ENCODE measurements at places on chromosomes 4 and X.
A peak's percentile ranks its signal among the peaks of the same experiment; 100 is the strongest.

DNA sequence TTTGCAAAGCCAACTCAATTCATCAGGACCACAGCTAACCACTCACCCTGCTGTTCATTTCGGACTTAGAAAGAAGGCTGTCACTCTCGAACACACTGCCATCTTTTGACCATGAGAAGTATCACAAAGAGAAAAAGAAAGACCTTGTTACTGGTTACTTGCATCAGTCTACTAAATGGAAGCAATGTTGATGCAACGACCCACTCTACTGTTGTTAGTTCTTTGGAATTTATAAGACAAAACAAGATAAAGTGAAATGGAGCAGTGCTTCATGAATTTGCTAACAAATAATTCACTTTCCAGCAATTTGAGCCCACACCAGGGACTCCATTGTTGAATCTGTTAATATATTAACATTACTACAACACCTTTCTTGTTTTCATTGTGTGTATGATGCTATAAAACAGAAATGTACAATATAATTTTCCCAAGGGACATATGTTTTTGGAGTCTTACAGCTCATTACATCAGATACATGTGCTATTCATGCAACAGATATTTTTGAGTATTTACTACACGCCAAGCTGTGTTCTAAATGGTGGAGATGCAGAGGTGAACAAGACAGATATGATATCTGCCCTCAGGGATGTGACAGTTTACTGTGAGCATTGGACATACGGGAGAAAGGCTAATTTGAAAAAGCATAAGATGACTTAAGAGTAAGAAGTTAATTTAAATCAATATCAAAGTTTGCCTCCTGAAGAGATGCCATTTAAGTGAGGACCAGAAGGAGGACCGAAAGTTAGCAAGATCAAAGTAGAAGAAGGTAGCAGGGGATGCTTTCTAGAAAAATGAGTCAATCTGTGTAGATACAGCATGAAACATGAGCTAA lies 87.2 kb downstream of the AREG start:
- DNase-seq: peak; percentile 25

GRCh38 chrX:47900833-47901232 lies 64.1 kb downstream of the ZNF81 start:
- DNase-seq: no peak

GRCh38 chr4:62627671-62628070 lies 1427.5 kb downstream of the ADGRL3 start:
- DNase-seq: no peak

DNA sequence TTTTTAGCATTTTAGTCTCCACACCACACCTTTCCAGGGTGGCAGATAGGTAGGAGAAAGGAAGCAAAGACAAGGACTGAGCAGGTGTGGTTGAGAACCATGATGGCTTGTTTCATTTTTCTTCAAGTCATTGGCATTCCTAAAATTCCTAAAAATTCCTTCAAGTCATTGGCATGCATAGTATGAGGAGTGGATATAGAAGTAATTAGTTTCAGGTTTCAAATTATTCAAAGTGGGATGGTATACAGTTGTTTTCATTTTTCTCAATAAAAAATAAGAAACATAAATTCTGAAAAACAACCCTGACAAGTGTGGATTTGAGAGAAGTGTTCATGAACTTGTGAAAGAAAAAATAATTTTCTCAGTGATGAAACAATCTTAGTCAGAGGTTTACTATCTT lies 22.3 kb upstream of the HERC3 start:
- DNase-seq: no peak

DNA sequence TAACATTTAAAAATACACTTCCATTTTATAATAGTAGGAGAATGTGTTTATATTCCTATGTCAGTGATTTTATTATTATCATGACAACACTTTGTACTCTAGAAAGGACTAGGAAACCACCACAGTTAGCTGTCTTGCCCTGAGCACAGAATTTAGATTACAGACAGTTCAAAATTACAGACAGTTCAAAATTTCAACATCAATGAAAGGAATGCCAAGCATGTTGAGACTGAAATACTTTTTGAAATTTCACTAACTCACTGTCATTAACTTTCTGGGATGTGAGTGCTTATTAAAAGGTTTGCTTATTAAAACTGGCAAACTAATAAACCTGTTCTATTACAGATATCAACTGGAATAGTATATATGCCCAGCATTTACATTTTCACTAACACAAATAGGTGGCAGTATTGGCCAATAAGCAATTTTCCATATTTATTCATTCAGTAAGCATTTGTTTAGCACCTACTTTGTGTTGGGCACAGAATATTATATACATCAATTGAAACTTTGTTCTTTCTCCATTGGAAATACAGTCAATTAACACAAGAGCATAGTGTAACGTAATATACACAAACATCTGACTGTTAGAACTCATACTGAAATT lies 179.4 kb downstream of the FBXW7 start:
- peak; percentile 34 for DNase-seq

DNA sequence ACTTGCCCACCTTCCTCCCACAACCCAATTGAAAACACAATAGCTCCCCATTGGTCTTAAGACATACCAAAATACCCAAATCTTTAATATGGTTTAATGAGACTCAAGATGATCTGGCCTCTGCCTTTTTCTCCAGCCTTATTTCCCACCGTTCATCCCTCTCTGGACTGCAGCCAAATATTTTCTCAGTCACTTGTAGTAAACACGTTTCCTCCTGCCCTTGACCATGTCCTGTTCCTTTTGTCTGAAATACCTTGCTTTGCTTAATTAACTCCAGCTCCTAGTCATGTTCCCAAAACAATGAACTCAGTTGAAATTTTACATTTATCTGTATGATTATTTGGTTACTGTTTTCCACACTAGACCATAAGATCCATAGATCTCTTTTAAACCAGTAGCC lies 8.4 kb upstream of the NUP54 start:
- DNase-seq: no peak

DNA sequence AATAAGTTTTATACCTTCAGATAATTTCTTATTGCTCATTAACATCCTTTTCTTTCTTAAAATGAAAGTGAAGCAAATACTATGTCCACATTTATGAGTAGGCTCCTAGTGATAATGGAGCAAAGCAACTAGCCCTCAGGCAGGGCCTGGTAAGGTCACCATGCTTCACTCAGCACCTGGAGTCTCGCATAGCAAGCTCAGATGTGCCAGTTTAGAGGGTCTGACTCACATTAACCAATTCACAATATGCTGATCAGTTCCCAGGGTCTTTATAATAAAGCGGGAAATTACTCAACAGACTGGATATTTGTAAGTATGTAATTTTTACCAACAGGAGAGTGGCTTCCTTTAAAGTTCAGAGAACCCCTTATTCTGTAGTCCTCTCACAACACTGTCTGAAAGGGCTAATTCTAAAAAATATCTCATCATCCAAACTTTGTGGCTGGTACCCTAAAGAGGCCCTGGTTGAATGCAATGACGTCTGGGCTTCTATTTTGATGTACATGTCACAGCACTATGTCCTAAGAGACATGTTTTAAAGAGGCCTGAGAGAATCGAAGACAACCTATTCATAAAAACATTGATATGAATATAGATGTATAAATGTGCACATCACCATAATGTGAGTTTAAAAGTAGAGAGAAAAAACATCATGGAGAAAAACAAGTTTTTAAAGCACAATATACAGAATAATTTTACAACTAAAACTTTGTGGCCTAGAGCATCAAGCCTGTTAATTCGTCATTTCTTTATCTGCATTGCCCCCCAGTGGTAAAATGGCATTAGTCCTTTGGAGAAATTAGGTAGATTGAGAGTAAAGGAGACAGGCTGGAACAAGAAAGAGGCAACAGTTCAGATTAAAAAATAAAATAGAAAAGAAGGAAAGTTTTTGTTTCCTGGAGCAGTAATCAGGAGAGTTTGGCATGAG lies 44.3 kb downstream of the IL21 start:
- peak; percentile 22 for DNase-seq

DNA sequence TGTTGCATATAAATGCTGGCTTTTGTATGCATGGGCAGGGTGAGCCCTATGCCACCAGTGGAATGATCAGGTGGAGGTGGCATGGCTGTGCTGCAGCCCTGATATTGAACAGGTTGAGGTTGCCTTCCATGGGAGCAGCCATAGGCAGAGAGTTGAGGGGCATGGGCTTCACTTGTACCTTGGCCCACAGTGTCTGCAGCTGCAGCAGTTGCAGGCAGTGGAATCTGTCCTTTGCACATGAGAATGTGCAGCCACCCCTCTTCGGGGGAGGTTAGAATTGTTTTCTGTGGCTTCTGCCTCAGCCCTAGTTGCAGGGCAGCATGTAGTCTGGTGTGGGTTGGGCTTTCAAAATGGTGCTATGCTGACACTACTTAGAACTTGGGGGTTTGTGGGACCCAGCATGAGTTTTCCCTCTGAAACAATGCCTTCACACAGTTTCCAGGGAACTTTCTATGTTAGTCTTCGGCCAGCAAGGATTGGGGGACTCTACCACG lies 25.4 kb upstream of the VSIG1 start:
- no peak for DNase-seq

DNA sequence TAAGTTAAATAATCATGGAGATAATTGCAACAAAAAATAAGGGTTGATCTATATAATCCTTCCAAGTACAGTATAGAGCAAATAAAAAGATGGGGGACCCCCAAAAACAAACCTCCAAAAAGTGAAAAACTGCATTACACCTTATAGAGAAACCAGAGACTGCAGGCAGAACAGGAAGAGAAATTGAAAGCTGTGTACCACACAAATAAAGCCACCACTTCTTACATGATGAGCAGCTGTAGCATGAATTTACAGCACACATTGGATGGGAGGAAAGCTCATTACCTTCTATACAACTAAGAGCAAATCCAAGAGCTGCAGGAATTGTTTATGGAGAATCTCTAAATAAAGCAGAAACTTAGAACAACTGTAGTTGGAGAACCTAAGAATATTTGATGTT lies 152.4 kb upstream of the PDE5A start:
- no peak for DNase-seq

DNA sequence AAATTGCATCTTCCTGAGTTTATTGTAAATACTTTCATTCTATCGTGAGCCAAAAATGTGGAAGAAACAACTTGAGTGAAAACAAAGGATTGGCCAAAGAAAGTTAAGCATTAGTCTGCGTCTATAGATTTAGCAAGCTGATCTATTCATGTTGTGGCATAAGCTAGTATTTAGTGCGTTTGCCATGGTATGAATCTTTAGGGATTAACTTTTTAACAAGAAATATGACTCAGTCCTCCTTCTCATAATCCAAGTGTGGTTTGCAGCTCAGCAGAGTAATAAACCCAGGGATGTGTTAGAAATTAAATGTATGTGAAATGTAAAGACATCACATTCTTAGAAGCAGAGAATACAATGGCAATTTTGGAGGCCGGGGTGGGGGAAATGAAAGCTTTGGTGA lies 1110.9 kb downstream of the NLGN4X start:
- no peak for DNase-seq

DNA sequence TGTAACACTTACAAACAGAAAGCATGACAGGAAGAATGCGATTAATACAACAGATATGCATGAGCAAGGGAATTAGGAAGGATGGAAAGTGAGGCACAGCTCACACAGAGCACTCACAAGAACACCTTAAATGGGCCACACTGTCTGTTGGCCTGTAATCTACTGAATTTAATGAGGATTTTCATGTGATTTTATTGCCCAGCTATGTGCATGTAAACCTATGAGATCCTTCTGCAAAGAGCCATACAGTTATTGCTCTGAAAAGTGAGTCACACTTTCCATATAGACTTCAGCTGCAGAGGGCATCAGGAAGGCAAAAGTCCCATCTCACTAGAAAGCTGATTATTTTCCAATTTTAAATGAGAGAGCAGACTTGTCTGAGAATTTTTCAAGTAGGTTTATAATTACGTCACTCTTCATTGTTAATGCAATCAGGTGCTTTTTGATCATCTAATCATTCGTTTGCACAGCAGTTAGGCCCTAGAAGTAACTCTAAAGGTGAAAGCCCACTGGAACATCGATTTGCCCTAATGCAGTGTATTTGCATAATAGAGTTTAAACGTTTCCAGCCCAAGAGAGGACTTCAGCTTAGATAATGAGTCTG lies 832.7 kb upstream of the INTU start:
- no peak for DNase-seq

- peak; percentile 97 for DNase-seq
Measured at GRCh38 chr4:125389713-125390112, 75.0 kb downstream of the FAT4 start.

DNA sequence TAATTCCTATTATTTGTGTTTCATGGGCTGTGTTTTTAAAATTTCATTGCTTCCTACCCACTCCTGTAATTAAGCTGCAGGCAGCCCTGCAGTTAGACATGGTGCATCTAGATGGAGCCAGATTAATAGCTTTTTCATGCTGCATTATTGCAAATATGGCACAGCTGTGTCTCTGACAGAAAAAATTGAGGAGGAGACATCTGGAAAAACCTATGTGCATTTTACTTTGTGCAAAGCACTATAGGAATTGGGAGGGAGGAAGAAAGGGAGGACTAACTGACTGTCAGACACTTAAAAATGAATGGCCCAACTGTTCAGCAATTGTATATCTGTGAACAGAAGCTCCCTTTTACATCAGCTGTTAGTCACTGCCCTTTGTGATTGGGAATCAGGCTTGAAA lies 8.1 kb upstream of the RPGR start:
- DNase-seq: no peak

DNA sequence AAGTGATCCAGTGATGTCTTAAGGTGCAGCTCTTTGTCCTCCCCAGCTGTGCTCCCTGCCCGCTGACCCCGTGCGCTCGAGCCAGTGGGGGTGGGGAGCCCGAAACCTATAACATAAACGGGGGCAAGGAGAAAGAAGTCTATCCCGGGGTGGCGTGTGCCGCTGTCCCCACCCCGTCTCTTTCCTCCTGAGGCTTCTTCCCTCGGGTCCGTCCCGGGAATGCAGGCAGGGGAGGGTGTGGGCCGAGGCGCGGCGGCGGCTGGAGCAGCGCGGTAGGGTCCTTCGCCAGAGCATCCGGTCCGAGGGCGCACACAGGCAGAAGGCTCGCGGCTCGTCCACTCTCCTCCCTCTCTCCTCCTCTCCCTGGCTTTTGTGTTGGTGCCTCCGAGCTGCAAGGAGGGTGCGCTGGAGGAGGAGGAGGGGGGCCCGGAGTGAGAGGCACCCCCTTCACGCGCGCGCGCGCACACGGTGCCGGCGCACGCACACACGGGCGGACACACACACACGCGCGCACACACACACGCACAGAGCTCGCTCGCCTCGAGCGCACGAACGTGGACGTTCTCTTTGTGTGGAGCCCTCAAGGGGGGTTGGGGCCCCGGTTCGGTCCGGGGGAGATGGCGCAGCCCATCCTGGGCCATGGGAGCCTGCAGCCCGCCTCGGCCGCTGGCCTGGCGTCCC lies at the start of gene RAB33A:
Gene RAB33A, plus strand, starts transcription at position 517 of the 681 bp plus-strand sequence. Its CDS starts 101 bp downstream, at position 618.
- no peak for DNase-seq

DNA sequence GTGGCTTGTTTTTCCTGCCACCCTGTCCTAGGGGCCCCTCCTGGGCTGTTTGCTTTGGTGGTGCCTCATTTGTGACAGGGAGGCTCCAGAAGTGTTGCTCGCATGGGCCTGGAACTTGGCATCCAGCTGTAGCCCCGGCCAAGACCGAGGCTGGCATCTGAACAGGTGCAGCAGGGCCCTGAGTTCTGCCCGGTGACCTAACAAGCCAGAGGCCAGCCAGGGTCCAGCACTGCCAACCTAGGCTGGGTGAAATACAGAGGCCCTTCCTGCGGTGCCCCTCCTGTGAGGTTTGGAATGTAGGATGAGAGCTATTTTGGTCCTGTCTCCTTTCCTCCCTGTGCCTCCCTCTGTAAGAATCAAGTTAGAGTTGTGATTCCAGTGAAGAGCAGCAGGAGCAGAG lies 58.5 kb downstream of the STARD8 start:
- DNase-seq: no peak

- no peak for DNase-seq
Measured at GRCh38 chrX:56232221-56233082, at the start of gene KLF8. Gene KLF8 (plus strand): TSS chrX:56232356. CDS start chrX:56233335, 979 bp downstream.

- DNase-seq: no peak
Measured at GRCh38 chrX:41796577-41796976, 72.6 kb downstream of the GPR82 start.

Measured in GM04503 (cell line).